ENCODE measurements at places on chromosomes 1 and 21.

- no peak for DNase-seq
These were observed 55.9 kb downstream of the PPP2R5A start for GRCh38 chr1:212341090-212341489.

DNA sequence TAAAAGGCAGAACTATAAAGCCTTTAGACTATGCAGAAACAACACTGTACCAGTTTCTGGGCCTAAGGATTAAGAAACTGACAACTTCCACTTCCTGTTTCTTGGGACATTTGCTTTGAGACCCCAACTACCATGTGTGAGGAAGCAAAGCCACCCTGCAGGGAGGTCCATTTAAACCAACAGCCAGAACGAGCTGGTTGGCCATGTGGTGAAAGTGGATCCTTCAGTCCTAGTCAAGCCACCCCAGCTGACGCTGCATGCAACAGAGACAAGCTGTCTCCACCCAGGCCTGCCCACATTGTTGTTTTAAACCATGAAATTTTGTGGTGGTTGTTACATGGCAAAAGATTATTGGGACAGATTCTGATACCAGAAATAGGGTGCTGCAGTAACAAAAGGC is 31.8 kb upstream of the SLFNL1 start:
- DNase-seq = no peak

DNA sequence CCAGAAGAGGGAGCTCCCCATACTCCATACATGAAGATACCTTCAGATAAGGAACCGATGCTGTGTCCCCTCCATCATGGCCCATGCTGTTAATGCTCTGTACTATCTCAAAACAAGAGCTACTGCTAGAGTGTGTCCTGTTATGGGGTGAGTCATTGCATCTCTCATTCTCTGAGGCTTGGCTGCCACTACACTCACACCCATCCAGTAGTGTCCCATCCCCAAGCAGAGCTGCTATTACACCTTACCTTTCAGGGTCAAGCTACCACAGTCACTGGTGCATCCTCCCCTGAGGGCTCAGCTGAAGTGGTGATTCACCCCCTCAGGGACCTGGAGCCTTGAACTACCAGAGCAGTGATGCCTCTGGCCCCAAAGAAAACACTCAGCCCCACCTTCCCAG is 198.5 kb downstream of the PLA2G4A start:
- DNase-seq = no peak

GRCh38 chr1:51576085-51576444 is 40.8 kb upstream of the OSBPL9 start:
- DNase-seq = no peak

- DNase-seq = peak; percentile 11
These were observed 648 bp downstream of the S100PBP start for GRCh38 chr1:32817815-32818786.

GRCh38 chr1:192104128-192104527 is 54.1 kb upstream of the RGS18 start:
- DNase-seq = no peak

DNA sequence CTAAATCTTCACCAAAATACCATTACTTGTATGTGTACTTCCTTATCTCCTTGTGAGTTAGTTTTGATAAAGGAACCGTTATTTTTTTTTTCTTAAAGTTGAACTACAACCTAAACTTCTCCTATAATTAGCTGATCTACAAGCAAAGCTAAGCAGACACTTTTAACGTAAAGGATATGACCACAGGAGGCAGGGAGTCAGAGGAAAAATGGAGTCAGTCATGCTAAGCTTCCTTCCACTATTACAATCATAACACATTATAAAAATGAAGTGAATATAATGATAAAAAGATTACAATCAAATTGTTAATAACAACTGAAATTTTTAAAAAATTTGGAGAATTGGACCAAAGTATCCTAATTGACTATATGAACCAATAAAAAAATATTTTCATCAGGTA is 892.6 kb downstream of the KCNT2 start:
- no peak for DNase-seq

DNA sequence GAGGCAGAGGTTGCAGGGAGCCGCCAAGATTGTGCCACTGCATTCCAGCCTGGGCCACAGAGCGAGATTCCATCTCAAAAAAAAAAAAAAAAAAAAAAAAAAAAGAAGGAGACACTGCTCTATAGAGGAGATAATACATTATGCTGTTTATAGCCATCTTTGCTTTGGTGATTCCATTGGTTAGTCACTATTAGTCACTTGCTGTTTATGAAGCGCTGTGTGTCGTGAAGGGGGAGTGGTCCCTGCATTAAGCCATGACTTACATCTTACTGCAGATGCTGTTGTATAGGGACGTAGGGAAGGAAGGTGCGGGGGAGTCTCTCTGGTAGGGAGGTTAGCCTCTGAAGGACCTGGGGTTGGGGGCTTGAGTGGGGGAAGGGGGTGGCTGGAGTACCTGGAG is 48.3 kb downstream of the HUNK start:
- no peak for DNase-seq

GRCh38 chr1:212315907-212316306 is 30.7 kb downstream of the PPP2R5A start:
- no peak for DNase-seq

GRCh38 chr1:205972081-205972480 is 28.8 kb upstream of the SLC26A9 start:
- DNase-seq = no peak

GRCh38 chr1:150397392-150398032 is 33.6 kb downstream of the RPRD2 start:
- DNase-seq = no peak

GRCh38 chr21:45938453-45938755 is 43.2 kb upstream of the COL6A1 start:
- no peak for DNase-seq

GRCh38 chr1:165826565-165827267 is 698 bp upstream of the UCK2 start:
- DNase-seq = no peak

DNA sequence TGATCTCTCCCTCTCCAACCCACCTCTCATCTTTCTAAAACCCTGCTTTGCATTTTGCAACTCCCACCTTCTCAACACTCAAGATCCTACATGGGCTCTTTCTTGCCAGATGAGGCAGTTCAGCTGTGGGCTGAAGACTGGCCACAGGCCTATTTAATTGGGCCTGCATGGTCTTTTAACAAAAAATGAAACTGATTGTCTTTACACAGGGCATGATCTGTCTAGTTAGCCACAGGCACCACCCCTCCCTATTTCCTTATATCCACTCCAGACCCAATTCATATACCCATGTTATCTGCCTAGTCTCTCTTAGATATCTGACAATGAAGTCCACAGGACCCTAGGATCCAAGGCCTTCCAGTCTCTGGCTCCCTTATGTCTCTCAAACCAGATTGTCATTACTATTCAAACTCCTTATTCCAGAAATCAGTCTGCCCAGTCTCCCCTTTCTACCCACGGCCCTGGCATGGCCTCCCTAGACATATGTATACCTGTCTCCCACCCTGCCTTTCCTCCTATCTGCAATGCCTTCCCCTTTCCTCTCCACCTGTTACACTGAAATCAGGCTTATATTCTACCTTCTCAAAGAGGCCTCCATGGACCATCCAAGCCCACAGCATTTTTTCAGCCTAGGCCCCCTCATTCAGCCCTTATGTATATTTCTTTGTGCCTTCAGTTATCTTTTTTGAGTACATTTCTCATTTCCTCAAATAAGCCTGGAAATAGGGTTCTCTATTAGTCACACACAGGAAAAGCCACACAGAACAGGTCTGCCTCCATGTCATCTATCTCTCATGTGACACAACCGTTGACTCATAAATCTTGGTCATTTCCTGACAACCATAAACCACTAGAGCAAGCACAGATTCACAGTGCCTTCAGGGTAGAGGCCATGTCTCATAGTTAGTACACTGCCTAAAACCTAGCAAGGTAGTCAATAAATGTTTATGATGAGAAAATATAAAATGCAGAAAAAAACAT is 39.0 kb downstream of the LPAR3 start:
- no peak for DNase-seq

- DNase-seq = no peak
These were observed 733.9 kb upstream of the CHRM3 start for GRCh38 chr1:238652346-238652968.

GRCh38 chr1:175857756-175858155 is 114.4 kb upstream of the TNR start:
- no peak for DNase-seq

GRCh38 chr1:89936694-89937093 is 58.2 kb upstream of the ZNF326 start:
- no peak for DNase-seq

GRCh38 chr1:56095696-56096665 is 483.4 kb downstream of the PLPP3 start:
- no peak for DNase-seq

DNA sequence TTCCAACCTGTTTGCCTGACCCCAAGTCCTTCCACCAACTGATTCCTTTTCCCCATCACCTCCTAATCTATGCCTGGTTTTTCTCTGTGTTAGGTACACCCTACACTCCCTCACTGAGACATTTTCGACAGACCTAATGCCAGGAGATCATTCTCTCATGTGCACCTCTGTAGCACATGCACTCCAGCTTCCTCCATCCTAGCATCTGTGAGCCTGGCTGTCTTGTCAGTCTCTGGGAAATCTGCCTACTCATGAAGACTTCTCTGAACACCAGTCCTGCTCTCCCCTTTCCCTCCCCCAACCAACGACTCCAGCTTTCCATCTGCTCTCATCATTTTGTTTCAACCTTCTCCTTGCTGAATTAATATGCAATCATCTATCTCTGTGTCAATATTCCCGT is 987 bp downstream of the MED8 start:
- no peak for DNase-seq

GRCh38 chr1:237701534-237701933 is 189.2 kb downstream of the ZP4 start:
- DNase-seq = no peak

DNA sequence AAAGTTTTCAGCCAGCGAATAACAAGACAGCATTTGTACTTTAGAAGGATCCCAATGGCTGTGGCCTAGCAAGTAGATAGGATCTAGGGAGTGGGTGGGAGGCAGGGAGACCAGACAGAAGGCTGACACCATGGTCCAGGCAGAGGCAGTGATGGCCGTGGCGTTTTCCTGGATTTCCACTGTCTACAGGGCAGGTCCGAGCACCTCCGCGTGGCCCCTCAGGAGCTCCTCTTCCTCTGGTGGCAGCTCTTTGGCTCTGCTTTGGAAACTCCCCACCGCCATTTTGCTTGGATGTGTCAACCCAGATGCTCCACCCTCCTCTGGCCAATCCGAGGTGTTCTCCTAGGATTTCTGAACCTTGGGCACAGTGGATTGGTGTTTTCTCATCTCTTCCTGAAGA is 25.1 kb downstream of the PADI4 start:
- DNase-seq = no peak

- no peak for DNase-seq
These were observed 108.1 kb upstream of the HAO2 start for GRCh38 chr1:119260506-119260905.

GRCh38 chr1:204507317-204508105 is 8.7 kb upstream of the MDM4 start:
- no peak for DNase-seq

- no peak for DNase-seq
These were observed 56.0 kb upstream of the NTPCR start for GRCh38 chr1:232894436-232894835.

DNA sequence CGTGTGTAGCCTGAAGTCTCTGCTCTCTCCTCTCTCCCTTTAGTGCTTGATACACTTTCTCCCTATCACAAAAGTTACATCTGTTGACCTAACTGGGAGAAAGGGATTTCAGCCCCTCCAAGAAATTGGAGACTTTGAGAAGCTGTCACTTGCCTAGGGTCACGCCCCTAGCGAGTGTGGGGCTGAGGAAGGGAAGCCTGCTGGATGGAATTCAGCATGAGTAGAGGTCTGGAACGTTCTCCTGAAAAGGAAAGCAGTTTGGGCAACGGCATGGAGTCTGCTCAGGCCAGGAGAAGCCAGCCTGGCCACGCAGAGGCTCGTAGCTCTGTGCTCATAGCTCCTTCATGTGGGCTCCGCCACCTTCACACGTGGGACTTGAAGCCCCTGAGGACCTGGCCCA is 22.4 kb downstream of the COL16A1 start:
- DNase-seq = no peak

GRCh38 chr1:202101184-202101583 is 21.5 kb upstream of the GPR37L1 start:
- DNase-seq = no peak

DNA sequence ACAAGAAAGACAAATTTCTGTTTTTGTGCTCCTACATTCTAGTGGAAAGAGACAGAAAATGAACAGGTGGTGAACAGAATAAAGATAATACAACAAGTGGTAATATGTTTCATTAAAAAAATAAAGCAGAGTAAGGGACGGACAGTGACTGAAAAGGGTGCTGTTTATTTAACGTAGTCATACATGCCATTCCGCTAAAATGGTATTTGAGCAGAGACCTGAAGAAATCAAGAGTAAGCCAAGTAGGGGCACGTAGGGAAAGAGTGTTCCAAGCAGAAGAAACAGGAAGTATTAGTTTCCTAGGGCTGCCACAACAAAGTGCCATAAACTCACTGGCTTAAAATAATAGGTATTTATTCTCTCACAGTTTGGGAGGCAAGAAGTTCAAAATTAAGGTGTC is 65.6 kb upstream of the KCTD3 start:
- DNase-seq = no peak

GRCh38 chr1:21550097-21550496 is 40.9 kb downstream of the ALPL start:
- DNase-seq = no peak

GRCh38 chr1:98398092-98398491 is 263.4 kb upstream of the SNX7 start:
- DNase-seq = no peak

DNA sequence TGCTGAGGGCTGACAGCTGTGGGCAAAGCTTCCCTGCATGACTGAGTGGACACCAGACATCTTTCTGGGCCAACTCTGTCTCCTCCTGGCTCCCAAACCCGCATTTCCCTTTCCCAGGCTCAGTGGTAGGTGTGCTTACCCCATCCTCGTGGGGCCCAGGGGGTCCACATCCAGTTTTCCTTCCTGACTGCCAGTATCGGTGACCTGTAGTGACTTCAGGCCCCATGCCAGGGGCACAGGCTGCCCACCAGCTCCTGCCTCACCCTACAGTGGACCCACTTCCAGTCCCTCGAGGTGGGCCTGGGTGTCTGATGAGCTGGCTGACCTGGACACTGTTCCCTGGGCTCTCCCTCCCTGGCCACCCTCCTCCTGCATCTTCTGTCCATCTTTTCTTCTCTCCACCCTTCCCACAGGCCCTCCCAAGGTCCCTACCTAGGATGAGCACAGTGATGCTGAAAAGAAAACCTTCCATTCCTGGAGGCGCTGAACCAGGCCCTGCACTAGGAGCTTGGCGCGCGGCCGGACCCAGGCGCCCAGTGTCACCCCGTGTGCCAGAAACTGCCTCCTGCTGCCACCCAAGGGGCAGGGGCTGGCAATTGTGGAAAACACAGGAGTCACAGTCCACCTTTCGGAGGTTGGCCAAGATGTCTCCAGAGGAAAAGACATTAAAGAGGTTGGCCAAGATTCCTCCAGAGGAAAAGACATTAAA is 67.1 kb downstream of the RUNX3 start:
- DNase-seq = no peak

DNA sequence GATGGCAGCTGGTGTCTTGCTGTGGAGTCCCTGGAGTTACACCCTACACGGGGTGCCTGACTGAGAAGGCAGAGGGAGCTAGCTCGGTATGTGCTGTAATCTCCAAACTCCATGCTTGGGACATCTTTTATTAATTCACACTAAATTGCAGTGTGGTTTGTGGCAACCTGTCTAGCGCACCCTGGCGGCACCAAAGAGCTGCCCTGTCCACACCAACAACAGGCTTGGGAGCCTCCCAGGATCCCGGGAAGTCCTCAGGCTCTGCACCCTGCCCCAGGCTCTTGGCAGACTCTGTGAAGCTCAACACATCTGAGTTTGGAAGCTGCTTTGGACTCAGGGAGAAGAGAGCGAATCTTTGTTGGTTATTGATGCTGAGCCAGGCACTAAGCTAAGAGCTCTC is 138.9 kb downstream of the IGSF21 start:
- DNase-seq = no peak

- peak; percentile 56 for DNase-seq
These were observed 19.3 kb upstream of the SAMD11 start for GRCh38 chr1:904310-904950.
